ENCODE measurements at places on chromosomes 12 and 14. TPM values are rescaled to one million over a fixed set of nuclear protein-coding genes. Genes with fewer than 3 reads are reported as not detected.
A peak's percentile ranks its signal among the peaks of the same experiment; 100 is the strongest.

SIX6 gene
- total RNA-seq: not detected

IL23A gene
- total RNA-seq: 0.35 TPM

MNAT1 gene
- total RNA-seq: 28.7 TPM

KERA gene
- total RNA-seq: not detected

ANG gene
- 38.7 TPM for total RNA-seq

CCDC197 gene
- total RNA-seq: not detected

TSPAN19 gene
- not detected for total RNA-seq

DNA sequence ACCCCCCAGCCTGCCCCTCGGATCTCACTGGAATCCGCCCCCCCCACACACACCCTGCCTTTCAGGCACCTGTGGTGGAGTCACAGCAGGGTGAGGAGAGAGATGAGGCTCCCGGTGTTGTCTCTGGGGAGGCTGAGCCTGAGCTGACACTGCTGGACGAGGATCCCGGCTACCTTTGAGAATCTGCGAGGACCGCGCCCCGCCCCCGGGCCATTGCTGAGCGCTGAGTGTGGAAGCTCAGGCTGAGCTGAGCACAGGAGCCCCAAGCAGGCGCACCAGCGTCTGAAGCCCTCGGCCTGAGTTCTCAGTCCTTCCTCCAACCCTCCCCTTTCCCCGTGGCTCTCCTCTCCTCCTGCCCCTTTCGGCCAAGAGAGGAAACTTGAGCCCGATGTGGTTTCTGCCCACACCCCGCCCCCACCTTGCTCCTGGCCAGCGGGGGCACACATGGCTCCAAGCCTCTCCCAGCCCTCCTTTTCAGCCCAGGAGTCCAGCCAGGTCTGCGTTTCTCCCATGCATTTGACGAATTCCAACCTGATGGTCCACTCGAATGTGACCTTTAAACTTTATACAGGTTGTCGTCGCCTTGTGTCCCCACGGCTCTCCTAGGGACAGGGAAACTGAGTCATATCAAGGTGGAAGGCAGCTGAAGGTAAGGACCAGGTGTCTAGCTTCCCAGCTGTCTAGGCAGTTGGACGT lies at the start of gene NFE2:
NFE2 (minus strand) TSS at position 284 of the 696 bp plus-strand sequence. CDS start 5,767 bp downstream, outside the sequence.
- DNase-seq: no peak

- DNase-seq: no peak
Observed at GRCh38 chr12:13523536-13524307, 327.2 kb downstream of the EMP1 start.

DNA sequence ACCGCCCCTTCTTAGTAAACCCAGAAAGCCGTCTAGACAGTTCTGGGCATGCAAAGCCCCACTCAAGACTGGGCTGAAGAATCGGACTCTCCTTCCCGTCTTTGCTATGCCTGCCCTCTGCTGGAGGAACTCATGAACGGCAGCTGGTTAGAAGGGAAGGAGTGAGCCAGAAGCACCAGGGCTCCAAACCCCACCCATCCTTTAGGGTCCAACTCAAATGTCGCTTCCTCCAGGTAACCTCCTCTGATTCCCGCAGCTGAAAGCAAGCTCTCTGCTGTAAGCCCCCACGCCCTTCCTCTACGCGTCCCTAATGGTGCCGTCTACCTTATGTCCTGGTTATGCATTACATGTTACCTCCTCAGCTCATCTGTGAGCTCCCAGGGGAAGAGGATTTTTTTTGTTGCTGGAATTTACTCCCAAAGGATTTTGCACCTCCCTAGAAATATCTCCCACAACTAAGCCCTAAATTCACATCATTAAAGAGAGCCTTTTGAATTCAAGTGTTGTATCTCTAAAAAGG lies 59.0 kb upstream of the SCN8A start:
- DNase-seq: peak; percentile 83

DNA sequence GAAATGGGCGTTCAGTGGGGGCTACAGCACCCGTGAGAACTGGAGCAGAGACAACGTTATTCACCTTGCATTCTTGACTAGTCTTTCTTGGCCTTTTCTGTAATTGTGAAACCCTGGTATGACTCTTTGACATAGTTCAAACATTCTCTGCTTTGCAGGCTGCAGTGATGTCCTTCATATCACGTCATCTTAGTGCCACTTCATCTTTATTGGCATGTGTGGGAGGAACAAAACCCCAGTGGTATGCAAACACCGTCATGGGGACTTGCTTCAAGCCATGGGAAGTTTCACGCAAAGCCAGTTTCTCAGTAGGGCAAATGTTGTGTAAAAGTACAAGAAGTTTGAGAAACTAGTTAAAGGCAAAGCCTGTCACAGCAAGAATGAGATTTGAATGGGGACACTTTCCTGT lies 20.2 kb upstream of the DUSP16 start:
- no peak for DNase-seq

DNA sequence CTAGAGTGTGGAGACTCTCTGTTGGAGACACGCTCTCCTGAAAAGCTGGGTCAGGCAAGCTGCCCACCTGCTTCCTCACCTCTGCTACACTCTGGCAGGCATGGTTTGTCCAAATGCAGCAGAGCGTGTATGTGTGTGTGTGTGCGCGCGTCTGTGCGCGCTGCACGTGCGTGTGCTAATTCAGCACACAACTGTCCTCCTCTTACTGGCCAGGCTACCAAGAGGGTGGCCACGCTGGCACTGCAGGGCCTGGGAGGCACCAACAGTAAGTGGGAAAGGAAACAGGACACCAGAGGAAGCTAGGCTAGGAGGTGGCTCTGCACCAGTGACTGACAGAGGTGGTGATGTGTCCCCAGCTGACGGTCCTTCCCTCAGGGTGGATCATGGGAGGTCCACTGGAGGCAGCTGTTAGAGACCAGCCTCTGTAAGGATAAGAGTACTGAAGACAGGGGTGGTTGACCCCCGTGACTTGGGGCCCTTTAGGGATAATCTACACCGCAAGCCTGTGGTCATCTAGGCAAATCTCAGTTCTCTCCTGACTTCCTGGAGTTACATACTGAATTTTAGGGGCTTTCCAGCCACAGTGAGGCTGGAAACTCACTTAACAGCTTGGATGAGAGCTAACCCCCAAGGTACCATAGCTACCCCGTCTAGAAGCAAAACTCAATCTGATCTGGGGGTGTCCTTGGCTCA lies 15.6 kb upstream of the TFCP2 start:
- DNase-seq: no peak

- DNase-seq: no peak
Observed at GRCh38 chr12:117085318-117085947, 13.8 kb downstream of the TESC start.

- DNase-seq: no peak
Observed at GRCh38 chr12:46556819-46557524, 184.4 kb upstream of the SLC38A2 start.

DNA sequence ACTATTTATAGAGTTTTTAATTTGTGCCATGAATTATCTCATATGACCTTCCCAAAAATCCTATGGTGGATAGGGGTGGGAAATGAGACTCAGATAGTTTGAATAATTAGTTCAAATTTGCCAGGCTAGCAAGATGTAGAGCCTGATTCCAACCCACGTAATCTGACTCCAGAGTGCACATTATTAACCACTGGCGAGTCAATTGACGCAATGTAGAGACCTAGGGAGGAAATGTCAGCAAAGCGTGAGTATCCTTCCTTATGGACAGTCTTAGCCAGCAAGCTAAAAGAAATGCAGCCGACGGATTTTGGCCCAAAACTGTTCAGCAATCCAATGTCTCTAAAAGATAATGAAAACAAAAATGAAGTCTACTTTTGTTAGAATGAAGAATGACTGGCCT lies 193.3 kb upstream of the KRR1 start:
- no peak for DNase-seq

- DNase-seq: no peak
Observed at GRCh38 chr12:64951944-64952343, 127.5 kb downstream of the TBC1D30 start.

DNA sequence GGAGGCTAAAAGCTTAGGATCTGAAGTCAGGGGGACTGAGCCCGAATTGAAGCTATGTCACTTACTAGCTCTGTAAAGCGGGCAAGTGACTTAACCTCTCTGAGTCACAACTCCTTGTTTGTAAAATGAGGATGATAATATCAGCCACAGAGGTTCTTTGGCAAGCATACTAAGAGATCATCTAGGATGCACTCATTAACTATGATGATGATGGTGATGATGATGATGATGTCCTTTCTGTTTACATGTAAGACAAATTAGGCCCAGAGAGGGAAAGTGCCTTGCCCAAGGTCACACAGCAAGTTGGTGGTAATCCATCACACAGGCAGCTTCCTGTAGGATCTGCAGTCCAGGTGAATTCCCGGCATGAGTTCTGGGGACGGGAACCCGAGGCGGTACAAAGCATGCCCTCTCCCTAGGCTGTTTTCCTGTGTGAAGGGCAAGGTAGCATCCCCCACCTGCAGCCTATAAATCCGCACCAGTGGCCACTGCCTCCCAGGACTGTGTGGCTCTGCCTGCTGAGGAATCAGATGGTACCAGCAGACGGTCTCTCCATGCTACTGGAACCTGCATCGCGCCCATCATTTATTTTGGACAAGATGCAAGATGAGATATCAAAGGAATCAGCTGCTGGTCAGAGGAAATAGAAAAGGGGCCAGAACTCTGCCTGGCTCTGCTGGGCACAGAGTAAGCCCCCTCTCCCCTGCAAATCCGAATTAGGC lies 55.2 kb downstream of the MAP1LC3B2 start:
- DNase-seq: no peak

DNA sequence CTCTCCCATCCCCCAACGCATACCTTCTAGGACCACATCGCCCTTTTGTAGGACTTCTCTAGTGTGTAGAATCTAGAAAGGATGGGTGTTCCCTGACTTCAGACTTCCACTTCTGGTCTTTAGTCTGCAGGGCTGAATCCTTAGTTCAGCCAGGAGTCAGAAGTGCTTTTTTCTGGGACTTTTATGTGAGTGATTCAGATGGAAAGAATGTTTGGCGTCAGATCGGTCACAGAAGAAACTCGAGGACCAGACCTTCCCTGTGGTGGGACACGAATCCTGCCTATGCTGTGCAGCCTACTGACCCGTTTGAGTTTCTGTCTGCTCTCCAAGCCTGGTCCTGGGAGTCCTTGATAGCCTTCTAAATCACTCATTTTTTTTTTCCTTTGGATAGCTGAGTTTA lies 165.4 kb upstream of the SSTR1 start:
- DNase-seq: no peak
